ENCODE measurements at places on chromosomes 12 and 14. TPM values are rescaled to one million over a fixed set of nuclear protein-coding genes. Genes with fewer than 3 reads are reported as not detected.

Gene RNASE4
- total RNA-seq, result 0.60 TPM

Gene SLCO1A2
- total RNA-seq, result not detected

Gene RNU7-1
- total RNA-seq, result not detected

Gene ERBB3
- total RNA-seq, result not detected

Gene SLC10A1
- total RNA-seq, result not detected

Gene KITLG
- not detected for total RNA-seq

Gene MANSC4
- not detected for total RNA-seq

Gene CCDC175
- not detected for total RNA-seq

Gene CLEC6A
- not detected for total RNA-seq

Gene GPD1
- total RNA-seq, result not detected

Gene INHBC
- 0.35 TPM for total RNA-seq

Gene SERPINA9
- not detected for total RNA-seq

Gene TAC3
- not detected for total RNA-seq

Gene TSFM
- total RNA-seq, result 17.6 TPM

Gene E2F7
- total RNA-seq, result 0.30 TPM

Gene MGAT4C
- total RNA-seq, result not detected

Gene TPPP2
- not detected for total RNA-seq

Gene TCL1A
- not detected for total RNA-seq

Gene BMP4
- not detected for total RNA-seq

Gene NTN4
- total RNA-seq, result not detected

Gene TAS2R31
- 4.0 TPM for total RNA-seq

Gene DACT1
- 0.20 TPM for total RNA-seq

Gene BEGAIN
- not detected for total RNA-seq

Gene ABCD4
- 78.3 TPM for total RNA-seq

Gene KRT79
- total RNA-seq, result not detected

Gene SERPINA10
- not detected for total RNA-seq

Gene APEX1
- total RNA-seq, result 74.9 TPM
